Non-pigmented ciliary epithelial cell (primary cell): ENCODE measurements at places on chromosomes 11 and 22.

DNA sequence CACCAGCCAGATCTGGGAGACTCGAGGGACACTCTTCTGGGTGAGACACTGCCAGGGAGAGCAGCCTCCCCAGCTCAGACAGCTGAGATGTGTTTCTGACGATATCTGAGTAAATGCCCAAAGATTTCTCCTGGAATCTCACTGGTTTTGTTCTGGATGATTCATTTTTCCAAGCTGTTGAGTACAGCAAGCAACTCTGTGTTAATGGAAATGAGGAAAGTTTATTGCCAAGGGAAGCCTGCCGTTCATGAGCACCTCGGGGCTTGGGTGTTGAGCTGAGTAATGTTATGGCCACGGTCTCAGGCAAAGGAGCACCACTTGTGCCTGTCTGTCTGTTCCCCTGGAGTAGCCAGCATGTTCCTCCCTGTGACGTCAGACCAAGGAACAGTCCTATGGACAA lies 1132.4 kb downstream of the BRD1 start:
- DNase-seq = no peak

- no peak for DNase-seq
Measured at GRCh38 chr11:65112546-65113360, 1.1 kb downstream of the TM7SF2 start.

DNA sequence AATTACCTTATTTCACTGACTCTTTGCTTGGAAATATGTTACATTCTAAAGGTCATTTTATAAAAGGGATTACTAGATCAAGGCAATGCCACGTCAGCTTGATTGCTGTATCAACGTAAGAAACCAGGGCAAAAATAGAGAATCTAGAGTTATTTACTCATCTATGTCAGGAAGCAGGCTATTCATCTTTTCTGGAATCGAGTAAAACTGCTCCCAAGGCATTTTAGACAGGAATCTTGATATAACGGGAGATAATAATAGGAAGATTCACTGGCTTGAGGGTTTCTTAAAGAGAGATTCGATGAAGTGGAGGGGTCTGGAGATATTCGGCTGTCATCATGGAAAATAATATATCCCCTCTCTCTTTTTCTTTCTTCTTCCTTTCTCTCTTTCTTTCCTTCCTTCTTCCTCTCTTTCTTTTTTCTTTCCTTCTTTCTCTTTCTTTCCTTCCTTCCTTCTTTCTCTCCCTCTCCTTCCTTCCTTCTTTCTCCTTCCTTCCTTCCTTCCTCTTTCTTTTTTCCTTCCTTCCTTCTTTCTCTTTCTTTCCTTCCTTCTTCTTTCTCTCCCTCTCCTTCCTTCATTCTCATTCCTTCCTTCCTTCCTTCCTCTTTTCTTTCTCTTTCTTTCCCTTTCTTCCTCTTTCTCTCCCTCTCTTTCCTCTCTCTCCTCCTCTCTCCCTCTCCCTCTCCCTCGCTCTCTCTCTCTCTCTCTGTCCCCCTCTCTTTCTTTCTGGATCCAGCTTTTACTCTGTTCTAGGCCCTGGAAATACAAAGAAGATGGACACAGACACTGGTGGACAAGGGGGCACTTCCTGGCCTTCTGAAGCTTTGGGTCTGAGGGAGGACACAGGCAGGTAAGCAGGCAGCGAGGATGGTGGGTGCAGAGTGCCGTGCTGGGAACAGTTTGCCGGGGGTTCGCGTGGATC lies 18.1 kb upstream of the RASD2 start:
- no peak for DNase-seq

- DNase-seq = no peak
Measured at GRCh38 chr22:44735518-44736428, 16.6 kb upstream of the ARHGAP8 start.

DNA sequence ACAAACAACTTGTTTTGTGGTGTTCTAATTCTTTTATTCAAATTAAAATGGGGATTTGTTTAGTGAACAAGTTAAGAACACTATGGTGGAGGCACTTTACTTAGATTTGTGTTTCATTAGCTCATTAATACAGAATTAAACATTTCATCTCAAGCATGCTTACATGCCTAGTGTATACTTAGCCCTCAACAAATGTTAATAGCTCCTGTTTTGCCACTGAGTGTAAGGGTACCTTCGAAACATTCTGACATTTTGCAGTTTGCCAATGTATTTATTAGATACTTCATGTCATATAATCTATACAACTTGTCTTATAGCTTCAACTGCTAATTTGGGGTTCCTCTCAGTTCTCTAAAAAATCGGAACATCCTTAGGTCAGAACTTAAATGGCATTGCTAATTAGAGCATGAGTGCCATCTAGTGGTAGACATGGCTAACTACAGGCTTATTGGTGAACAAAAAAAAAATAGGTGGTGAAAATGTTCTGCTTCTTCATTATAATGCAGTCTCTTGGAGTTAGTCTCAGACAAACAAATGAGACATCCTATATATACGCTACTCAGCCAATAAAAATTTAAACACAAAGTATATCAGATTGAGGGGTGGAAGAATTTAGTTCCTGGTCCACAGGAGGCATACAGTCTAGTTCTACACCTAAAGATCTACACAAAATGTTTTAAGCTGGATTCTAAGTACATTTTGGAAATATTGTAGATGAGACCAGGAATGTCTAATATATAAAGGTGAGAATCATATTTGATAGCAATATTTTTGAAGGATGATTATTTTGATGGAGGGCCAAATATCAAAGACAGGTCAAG lies 4.9 kb upstream of the CNTN5 start:
- DNase-seq = peak; percentile 23

- DNase-seq = no peak
Measured at GRCh38 chr11:128942272-128942612, 429 bp downstream of the TP53AIP1 start.

DNA sequence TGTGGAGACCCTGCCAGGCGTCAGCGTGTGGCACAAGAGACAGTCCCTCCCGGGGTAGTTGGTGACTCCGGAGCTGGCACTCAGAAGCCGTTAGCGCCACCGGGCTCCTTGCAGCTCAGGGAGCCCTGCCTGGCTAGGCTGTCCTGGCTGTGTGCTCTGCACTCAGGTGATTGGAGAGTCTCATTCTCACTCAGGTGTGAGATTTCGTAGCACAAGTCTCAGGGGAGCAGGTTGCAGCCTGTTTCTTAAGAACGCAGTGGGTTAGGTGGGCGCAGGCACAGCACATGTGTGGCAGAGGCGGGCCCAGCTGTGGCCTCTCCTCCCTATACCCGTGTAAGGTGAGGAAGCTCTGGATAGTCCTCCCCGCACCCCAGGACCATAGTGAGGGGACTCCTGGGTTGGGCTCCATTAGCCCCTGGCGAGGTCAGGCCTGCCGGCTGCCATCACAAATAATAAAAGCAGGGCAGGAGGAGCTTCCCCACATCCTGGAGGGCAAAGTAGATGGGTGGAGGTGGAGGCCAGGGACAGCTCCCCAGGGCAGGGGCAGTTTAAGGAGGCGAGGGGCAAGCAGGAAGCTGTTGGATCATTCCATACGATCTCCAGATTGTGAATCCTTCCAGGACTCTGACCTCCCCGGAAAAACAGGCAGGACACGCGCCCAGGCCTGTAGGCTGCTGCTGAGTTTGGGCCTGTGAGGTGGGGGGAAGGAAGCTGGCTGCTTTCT lies 39.4 kb downstream of the SBF1 start:
- no peak for DNase-seq

DNA sequence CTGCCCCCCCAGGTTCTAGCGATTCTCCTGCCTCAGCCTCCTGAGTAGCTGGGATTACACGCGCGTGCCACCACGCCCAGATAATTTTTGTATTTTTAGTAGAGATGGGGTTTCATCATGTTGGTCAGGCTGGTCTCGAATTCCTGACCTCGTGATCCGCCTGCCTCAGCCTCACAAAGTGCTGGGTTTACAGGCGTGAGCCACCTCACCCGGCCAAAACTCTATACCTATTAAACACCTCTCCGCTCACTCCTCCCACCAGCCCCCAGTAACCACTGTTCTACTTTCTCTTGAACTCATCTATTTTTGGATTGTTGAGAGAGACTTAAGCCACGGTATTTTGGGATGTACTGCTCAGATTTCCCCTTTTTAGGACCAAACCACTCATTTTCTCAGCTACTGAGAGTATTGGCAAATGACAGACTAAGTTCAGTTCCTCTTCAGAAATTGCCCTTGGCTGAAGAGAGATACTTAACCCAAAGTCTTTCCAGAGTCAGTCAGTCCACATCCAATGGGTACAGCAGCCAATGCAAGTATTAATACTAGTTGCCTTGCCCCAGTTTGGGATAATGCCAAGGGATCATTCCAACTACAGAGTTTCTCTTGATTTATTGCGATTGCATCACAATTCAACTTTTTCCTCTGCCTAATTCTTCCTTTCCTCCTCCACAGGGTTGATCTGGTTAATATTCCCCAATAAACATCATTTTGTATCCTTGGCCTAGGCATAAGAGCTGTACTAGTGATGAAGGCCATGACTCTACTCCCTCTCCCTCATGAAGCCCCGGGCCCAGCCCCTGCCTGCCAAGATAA lies 36.8 kb upstream of the CSTF3 start:
- DNase-seq = no peak

DNA sequence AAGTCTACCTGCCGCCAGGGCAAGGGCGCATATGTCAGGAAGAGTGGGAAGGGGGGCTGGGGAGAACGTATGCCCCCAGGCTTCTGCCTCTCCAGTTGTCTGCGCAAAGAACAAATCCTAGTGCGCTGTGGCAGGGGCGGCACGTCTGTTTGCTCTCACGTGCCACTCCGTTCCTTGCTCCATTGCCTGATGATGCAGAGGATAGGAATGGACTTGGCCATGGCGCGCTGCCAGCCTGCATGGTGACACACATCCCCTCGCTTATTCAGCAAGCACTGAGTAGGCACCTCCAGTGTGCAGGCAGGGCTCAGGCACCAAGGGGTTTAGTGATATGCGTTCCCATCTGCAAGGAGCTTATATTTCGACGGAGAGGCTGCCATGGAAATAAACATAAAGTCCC lies 45.4 kb upstream of the SLC22A12 start:
- no peak for DNase-seq

GRCh38 chr11:113517361-113517760 lies 42.2 kb upstream of the DRD2 start:
- no peak for DNase-seq

DNA sequence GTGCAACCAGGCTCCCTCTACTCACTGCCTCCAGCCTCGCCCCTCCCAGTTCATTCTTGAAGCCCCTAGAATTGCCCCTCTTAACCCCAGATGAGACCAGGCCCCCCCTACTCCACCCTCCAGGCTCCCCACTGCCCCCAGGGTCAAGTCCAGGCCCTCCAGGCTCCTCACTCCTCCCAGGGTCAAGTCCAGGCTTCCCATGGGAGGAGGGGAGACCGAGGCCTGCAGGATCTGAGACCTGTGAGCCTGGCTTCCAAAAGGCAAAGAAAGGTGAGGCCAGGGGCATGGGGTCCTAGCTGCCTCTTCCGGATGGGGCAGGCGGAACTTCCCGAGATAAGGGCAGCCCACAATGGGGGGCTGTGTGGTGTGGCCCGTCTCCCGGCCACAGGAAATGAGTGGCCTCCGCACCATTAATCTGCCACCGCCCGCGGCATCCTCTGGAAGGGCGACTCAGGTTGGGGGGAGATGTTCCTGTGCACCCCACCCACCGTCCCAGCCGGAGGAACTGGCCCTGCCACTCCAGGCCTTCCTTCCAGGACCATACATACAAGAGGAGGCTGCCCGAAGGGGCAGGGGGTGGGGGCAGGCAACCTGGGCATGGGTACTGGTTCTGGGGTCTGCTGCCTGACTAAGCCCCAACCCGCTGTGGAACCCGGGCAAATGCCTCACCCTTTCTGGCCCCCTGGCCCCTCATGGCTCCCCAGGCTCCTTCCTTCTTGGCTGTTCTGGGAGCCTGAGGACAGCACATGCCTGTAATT lies 35.1 kb upstream of the WNT11 start:
- no peak for DNase-seq

- DNase-seq = no peak
Measured at GRCh38 chr11:48148749-48149148, 67.9 kb upstream of the OR4B1 start.

- DNase-seq = no peak
Measured at GRCh38 chr11:44113572-44113971, 18.1 kb downstream of the EXT2 start.

- DNase-seq = no peak
Measured at GRCh38 chr11:131672191-131672590, 301.8 kb downstream of the NTM start.

DNA sequence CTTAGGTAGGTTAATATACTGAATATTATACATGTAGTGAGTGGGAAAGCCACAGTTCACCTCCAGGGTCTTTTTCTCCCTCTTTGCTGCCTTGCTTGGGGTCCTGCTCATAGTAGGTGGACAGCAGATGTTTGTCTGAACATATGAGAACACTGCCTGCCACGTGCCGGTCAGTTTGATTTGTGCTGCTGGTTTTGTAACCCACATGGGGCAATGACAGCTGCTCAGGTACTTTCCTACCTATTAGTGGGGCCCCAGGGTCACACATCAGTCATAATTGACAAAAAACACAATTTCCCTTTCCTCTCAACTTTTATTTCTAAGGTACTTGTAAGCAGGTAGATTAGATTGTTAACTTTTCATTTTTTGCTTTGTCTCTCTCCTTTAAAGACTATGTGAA lies 43.8 kb downstream of the BMAL1 start:
- no peak for DNase-seq

DNA sequence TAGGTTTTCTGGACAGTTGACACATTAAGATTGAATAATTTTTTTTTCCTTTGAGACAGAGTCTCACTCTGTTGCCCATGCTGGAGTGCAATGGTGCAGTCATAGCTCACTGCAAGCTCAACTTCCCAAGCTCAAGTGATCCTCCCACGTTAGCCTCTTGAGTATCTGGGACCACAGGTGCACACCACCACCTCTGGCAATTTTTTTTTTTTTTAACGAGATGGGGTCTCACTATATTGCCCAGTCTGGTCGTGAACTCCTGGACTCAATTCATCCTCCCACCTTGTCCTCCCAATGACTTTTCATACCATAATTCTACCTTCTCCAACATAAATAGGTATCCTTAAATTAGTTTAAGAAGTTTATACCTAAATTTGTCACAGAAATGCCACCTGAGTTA lies 8.5 kb downstream of the EIF4ENIF1 start:
- DNase-seq = no peak

GRCh38 chr22:25364281-25364680 lies 144.8 kb downstream of the CRYBB2 start:
- no peak for DNase-seq

DNA sequence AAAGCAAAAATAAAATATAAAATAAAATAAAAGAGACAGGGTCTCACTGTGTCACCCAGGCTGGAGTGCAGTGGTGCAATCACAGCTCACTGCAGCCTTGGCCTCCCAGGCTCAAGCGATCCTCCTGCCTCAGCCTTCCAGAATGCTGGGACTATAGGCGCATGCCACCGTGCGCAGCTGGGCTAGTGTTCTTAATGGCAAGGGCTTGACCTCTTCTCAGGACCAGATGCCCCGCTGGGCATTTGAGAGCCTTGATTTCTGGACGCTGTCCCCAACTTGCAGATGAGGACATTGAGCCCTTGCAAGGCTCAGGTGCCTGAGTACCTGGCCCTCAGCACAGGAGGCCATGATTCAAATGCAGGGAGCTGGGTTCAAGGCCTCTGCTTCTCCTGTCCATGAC lies 82.6 kb downstream of the DHCR7 start:
- no peak for DNase-seq

GRCh38 chr11:131389582-131389981 lies 19.2 kb downstream of the NTM start:
- no peak for DNase-seq
